Body of pancreas (tissue), 4 donors: ENCODE measurements at places on chromosomes 1 and 21.

DNA sequence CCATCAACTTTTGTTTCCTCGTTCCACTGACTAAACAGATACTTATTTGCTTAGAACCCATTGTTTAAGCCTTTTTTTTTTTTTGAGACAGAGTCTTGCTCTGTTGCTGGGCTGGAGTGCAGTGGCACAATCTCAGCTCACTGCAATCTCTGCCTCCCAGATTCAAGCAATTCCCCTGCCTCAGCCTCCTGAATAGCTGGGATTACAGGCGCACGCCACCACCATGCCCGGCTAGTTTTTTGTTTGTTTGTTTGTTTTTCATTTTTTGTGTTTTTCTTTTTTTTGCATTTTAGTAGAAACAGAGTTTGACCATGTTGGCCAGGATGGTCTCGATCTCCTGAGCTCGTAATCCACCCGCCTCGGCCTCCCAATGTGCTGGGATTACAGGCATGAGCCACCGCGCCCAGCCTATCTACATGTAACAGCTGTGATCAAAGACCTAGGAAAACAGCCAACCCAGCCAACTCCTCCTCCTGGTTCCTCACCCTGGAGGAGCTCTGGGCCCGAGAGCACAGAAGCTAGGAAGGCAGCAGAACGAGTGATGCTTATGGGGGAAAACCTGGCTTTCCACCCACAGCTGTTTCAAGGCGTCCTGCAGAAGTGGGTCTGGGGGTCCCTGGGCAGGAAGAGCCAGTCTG lies 32.9 kb downstream of the KCNN3 start:
- DNase-seq = peak; percentile 26

GRCh38 chr1:91781901-91782622 lies 103.9 kb downstream of the TGFBR3 start:
- DNase-seq = no peak

GRCh38 chr1:163083690-163084089 lies 14.5 kb downstream of the RGS4 start:
- no peak for DNase-seq

GRCh38 chr1:92931691-92932090 lies 29.6 kb downstream of the DIPK1A start:
- DNase-seq = no peak

- no peak for DNase-seq
These were observed 142.4 kb downstream of the ZP4 start for GRCh38 chr1:237748171-237748960.

GRCh38 chr1:54857141-54857540 lies 29.9 kb downstream of the DHCR24 start:
- DNase-seq = no peak

DNA sequence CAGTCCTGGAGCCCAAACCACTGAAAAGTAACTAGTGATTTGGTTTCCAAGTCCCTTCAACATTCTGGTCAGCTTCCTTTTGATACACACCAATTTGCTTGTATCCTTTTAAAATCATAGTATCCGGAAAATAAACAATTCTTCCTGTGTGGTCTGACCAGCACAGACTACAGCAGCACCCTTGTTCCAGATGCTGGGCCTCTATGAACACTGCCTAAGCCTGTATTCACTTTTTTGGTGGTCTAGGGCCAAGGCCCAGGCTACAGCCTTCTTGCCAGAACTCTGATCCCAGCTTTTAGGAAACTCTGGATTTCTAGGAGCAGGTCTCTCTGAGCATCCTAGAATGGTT lies 801 bp upstream of the DDAH1 start:
- DNase-seq = no peak

DNA sequence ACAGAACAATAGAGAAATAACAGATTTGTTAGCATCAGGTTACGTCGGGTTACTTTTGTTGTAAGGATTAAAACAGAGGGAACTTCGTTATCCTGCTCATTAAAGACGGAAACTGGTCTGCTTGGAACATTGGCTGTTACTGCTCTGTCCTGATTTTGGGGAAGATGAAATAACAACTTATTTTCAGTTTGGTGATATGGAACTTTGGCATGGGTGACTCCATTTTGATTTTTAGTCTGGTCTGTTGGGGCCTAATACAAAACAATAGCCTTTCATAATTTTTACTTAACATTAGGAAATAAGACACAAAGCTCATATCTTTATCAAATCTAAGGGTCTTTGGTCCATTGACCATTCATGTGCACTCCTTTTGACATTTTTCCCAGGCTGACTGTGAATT lies 220.5 kb upstream of the DUSP10 start:
- DNase-seq = no peak

- DNase-seq = no peak
These were observed 32.5 kb upstream of the LMO4 start for GRCh38 chr1:87296206-87296605.

DNA sequence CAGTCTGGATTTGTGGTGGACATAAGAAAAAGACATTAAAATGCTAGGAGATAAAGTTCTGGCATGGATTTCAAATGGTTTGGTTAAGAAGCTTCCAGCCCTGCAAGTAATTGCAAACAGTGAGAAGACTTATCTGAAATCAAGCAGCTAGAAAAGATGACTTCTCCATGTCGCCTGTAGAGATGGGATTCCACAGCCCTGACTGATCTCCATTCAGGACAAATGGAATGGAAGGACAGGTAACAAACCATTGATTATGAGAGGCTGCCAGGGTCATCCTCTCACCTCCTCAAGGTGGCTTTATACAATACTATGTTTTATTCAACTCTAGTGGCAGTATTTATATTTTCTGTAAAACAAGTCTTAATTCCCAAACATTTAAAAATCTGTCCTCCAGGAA lies 237.9 kb downstream of the HLX start:
- DNase-seq = no peak

DNA sequence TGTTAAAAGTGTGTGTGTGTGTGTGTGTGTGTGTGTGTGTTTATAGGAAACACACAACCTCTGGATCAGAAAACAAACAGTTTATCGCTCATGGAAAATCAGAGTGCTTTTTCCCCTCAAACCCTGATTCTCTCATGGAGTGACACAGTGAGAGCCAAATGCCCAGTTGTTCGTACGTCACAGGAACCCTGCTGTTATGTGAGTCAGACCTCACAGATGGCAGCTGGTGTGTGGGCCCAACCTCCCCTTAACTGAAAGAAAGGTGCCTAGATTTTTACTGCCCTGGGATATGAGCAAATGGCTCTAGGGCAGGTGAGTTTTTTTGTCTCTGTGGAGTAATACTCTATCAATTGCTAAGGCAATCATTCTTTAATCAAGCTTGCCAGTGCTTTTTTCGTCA lies 1788.1 kb downstream of the BRINP3 start:
- no peak for DNase-seq

GRCh38 chr1:200304171-200304570 lies 105.7 kb downstream of the ZNF281 start:
- no peak for DNase-seq

DNA sequence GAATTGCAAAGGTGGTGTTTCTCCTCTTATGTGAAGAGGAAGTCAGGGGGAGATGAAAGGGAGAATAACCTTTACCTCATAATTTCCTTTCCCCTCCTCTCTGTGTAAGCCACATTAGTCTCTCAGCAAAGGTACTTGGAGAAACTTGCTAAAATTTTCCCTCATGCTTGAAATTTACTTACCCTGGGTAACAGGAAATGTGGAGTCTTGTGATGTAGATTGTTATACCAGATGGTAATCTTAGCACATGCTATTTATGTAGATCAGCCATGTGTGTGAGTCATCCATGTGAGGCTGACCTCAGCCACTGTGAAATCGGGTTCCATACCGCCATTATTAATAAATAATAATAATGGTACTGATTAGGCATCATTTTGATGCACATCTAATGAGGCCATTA lies 128.4 kb downstream of the TGFB2 start:
- DNase-seq = no peak

- no peak for DNase-seq
These were observed 13.9 kb downstream of the PHTF1 start for GRCh38 chr1:113745425-113745824.
